ENCODE measurements at places on chromosomes 6 and 20. TPM values are rescaled to one million over a fixed set of nuclear protein-coding genes. Genes with fewer than 3 reads are reported as not detected.

Gene ANGPT4
- total RNA-seq, result not detected

Gene SPACA1
- not detected for total RNA-seq

Gene PKIB
- total RNA-seq, result 0.13 TPM

- DNase-seq, result no peak
Measured at GRCh38 chr6:157534977-157535339, 154.0 kb downstream of the ZDHHC14 start.

- DNase-seq, result no peak
Measured at GRCh38 chr6:97218912-97219311, 64.1 kb downstream of the MMS22L start.

DNA sequence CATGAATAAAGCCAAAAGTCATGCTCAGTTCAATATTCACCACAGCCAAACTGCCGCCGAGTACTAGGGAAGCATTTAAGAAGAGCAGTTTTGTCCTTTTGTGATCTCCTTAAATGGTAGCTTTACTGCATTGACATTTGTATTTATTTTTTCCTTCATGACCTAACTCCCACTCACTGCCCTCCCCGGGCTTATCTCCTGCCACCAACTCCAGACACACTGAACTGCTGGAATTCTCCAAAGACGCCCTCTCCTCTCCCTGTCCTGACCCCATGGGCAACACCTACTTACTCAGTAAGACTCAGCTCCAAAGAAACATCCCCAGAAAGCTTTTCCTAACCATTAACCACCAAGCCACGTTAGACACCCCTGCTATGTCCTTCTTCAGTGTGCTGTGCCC is 48.5 kb upstream of the CNKSR3 start:
- no peak for DNase-seq

- DNase-seq, result no peak
Measured at GRCh38 chr6:63797721-63798120, 162.1 kb downstream of the PHF3 start.

- peak; percentile 8 for DNase-seq
Measured at GRCh38 chr6:105594821-105595220, 191.9 kb upstream of the PREP start.

DNA sequence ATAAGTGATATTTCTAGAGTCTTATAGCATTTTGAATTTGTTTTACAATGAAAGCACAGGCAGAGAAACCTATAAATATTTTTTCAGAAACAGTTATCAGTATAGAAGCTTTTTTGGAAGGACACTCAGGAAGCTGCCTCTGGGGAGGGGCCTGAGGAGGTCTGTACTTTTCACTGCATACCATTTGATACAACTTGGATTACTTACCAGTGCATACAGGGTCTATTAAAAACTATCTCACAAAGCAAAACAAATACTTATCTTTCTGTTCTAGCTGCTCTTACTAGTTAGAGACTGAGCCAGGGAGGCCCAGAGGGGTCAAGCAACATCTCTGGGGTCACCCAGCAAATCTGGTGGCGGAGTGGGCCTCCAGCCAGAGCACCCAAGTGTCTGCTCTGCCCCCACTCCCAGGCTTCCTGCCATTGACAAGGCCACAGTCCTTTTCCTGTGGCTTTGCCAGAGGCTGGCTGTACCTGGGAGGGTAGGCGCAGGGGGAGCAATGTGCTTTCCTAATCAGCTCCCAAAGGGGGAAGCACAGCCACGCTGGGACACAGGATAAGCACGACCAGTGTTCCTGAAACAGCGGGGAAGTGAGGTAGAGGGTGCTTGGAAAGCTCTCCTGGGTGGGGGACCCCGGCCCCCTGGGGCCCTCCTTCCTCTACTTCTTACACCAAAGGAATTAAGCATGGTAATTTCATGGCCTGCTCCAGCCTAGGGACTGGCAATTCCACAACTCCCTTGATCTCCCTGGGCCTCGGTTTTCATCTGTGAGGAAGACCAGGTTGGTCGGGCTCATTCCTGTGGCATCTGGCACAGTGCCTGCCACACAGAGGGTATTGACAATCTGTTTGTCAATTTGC is 7.8 kb downstream of the TCF15 start:
- no peak for DNase-seq
